ENCODE measurements at places on chromosomes 3 and 15.

DNA sequence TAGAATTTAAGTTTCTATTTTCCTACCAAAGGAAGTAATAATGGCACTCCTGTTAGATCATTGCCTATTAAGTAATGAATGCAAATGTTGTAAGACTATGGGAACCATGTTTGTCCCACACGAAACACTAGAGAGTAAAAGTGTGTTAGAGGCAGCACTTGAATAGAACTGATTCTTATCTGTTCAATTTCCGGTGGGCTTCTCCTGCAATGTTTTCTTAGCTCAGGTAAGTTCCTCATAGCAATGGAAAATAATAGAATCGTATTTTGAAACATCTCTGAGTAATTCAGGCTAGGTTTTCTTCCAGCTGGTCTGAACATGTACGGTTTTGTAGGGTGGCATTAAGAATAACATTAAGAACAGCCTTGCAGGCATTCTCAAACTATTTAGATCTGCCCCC is 145.3 kb upstream of the LIPC start:
- no peak for DNase-seq

DNA sequence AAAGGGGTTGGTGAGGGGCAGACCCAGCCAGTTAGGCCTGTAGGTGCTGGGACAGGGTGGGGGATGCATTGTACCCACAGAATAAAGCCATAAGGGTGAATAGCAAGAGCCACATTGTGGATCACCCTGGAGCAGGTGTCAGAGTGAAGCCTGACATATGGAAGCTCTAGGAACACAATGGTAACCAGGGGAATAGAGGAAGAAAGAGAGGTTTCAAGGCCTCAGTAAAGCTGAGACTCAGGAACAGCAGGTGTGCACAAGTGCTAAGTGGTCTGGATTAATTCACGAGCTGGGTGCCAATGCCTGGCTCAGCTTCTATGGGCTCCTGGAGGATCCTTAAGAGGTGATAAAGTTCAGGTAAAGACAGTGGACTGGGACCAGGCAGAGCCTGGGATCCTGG is 323.7 kb upstream of the CTNNB1 start:
- no peak for DNase-seq

GRCh38 chr15:68275165-68275746 is 2.3 kb upstream of the FEM1B start:
- peak; percentile 88 for DNase-seq

GRCh38 chr3:187798531-187799530 is 53.6 kb upstream of the BCL6 start:
- no peak for DNase-seq
